ENCODE measurements at places on chromosomes 4 and X.

GRCh38 chrX:68936608-68937007, 107.8 kb downstream of the EFNB1 start:
- DNase-seq: peak; percentile 70

DNA sequence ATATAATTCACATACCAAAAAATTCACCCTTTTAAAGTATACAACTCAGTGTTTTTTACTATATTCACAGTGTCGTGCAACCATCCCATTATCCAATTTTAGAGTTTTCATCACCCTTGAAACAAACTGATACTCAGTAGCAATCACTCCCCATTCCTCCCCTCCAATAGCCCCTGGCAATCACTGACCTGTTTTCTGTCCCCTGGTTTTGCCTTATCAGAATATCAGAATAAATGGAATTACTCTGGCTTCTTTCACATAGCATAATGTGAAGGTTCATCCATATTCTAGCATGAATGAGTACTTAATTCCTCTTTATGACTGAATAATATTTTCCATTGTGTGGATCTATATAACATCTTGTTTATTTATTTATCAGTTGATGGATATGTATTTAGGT, 153.2 kb downstream of the AASDH start:
- no peak for DNase-seq

DNA sequence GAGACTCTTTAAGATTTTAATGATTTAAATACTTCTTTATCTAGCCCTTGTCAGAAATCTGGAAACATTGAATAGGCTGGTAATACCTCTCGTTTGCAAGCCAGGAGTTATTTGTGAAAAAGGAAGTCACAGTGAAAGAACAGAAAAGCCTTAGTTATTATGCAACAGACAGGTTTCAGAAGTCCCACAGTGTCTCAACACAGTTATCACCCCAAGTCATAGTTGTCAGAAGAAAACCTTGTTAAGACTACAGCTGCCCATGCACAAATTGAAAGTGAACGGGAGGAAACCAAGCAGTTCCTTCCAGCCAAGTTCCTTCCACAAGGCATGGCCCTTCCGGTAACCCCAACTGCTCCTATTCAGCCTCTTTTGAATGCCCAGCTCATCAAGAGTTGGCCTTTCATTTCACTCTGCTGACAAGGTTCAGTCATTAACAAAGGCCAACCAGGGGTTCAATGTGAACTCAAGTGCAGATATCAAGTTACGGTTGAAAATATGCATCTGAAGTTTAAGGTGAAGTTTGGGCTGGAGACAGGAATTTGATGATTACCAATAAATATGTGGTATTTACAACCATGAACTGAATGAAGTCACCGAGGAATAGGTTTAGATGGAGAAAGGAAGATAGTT, 15.6 kb downstream of the ALPK1 start:
- DNase-seq: peak; percentile 85

GRCh38 chrX:2614911-2615310, 76.2 kb upstream of the CD99 start:
- peak; percentile 93 for DNase-seq

All from suppressor macrophage treated with lipopolysaccharide for 1 hour (primary cell).